ENCODE measurements at places on chromosomes 4 and X.

GRCh38 chr4:37891260-37892159, 626 bp downstream of the TBC1D1 start:
- DNase-seq, result peak; percentile 64

DNA sequence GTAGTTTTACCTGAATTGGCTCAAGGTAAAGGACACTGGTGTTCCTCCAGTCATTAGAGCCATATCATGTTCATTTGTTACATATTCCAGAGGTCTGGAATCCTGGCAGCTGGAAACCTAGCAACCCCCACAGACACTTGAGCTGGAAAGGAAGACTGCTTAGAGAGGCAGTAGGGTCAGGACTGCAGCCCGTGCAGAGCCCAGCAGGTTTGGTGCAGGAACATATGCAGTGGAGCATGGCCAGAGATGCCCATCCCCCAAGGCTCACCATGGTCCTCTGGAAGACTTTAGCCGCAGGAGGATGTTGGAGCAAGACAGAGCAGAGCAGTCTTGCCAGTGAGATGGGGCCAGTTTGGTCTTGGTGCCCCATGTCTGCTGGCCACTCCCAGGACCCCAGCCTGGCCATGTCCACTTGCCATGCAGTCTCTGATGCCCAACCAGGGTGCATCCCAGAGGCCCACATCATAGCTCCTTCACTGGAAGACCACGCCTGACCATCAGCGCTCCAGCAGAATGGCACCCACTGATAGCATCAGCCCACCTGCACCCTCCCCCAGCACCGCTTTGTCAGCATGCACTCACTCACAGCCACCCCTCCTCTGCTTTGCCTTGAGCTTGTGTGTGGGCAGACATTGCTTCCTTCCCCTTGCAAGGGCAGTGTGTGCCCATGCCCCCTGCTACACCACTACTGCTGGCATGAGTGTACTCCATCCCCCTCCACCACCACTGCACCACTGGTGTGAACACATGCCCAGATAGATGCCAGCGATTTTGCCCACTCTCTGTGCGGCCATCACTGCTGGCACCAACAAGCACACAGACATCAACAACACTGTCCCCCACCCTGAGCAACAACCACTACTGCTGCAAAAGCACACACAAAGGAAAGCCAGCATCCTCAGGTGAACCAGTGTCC, 190.3 kb upstream of the SPOCK3 start:
- DNase-seq, result no peak

- no peak for DNase-seq
Measured at GRCh38 chrX:130171446-130172126, at the start of gene RAB33A. Gene RAB33A, plus strand, starts transcription at chrX:130171962. Its CDS starts 101 bp downstream, at chrX:130172063.

DNA sequence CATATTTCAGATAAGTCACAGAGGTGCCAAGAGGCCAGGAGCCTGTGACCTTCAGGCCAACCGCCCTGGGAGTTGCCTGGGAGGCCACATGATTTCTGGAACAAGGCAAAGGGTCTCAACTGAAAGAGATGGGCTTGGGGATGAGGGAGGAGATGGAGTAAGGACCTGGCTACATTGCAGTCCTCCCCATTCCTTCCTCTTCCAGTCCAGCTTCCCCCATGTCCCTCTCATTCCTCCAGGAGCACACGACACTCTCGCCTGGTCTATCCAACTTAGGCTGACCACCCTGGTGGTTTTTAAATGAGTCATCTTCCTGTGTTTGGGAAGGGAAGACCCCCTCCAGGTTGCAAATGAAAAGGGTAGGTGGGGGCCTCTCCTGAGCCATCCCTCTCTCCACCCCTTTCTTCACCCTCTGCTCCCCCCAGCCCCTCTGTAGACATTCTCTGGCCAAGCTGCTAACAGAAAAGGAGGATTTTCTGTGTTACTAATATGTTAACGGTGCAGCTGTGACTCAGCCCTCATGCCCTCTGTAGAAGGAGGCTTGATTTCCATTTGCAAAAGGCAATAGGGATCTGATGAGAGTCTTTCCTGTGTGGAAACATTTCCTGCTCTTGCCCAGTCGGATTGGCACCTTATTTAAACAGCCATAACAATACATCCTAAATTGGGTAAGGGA, 79.2 kb downstream of the RTL5 start:
- DNase-seq, result no peak

- no peak for DNase-seq
Measured at GRCh38 chr4:17309567-17310268, 202.2 kb downstream of the QDPR start.

GRCh38 chr4:126799416-126799815, 833.3 kb upstream of the INTU start:
- DNase-seq, result no peak

GRCh38 chrX:109830157-109830703, 97.2 kb upstream of the ACSL4 start:
- DNase-seq, result no peak

DNA sequence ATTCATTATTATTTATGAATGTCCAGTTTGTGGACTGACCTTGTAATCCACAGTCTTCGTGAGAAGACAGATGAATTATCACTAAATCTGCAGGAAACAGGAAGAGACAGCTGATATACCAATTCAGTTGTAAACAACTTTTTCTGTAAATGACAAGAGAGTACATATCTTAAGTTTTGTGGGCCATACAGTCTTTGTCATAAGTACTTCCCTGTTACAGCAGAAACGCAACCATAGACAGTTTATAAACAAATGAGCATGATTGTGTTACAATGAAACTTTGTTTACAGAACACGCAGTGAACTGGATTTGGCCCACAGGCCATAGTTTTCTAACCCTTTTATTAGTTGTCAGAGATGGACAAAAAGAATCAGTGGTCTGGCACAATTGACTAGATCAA, 443.4 kb downstream of the PDGFC start:
- no peak for DNase-seq

DNA sequence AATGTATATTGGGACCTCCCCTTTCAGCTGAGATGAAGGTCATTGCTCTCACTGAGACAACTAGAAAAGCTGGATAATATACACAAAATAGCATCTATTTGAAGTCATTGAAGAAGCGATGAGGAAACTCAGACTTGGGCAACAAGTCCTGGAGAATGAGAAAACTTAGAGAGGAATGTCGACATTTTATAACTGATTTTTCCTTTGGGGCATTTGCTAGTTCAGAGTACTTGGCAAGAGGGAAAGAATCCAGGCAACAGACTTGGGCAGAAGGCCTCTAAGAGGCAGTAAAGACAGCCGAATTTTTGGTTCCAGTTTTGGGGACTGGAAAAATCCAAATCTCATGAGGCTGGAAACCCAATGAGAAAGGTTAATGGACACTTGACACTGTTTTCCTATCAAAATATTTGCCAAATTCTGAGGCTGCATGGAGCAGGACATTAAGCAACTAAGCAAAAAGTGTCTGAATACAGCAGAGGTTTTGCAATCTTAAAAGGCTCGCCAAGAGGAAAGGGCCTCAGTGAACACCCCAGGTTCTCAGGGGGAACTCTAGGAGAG, 21.0 kb upstream of the ANXA5 start:
- no peak for DNase-seq

DNA sequence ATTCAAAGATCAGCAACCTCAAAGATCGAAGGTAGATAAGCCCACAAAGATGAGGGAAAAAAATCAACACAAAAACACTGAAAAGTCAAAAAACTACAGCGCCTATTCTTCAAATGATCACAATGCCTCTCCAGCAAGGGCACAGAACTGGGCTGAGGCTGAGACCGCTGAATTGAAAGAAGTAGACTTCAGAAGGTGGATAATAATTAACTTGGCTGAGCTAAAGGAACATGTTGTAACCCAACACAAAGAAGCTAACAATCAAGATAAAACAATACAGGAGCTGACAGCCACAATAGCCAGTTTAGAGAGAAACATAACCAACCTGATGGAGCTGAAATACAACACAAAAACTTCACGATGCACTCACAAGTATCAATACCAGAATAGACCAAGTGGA, 231.1 kb downstream of the STPG2 start:
- no peak for DNase-seq

GRCh38 chr4:17846266-17846665, 35.5 kb downstream of the NCAPG start:
- no peak for DNase-seq

- no peak for DNase-seq
Measured at GRCh38 chr4:26048950-26049349, 134.9 kb downstream of the SMIM20 start.

DNA sequence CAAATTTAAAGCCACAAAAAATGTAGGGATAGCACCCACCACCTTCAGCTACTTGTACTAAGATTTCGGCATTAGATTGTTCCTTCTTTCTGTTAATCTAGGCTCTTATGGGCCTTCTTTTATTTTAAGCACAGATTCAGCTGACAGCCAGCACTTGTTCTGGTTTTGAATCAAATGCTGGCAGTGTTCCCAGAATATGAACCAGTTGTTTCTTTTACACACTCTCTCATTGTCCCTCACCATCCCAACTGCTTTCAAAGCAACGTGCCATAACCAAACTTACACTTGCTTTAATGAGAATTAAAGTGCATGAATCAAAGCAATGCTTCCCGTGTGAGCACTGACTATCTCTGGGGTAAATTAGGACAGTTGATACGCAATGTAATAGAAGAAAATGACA, 744.5 kb upstream of the FAM241A start:
- DNase-seq, result peak; percentile 34

DNA sequence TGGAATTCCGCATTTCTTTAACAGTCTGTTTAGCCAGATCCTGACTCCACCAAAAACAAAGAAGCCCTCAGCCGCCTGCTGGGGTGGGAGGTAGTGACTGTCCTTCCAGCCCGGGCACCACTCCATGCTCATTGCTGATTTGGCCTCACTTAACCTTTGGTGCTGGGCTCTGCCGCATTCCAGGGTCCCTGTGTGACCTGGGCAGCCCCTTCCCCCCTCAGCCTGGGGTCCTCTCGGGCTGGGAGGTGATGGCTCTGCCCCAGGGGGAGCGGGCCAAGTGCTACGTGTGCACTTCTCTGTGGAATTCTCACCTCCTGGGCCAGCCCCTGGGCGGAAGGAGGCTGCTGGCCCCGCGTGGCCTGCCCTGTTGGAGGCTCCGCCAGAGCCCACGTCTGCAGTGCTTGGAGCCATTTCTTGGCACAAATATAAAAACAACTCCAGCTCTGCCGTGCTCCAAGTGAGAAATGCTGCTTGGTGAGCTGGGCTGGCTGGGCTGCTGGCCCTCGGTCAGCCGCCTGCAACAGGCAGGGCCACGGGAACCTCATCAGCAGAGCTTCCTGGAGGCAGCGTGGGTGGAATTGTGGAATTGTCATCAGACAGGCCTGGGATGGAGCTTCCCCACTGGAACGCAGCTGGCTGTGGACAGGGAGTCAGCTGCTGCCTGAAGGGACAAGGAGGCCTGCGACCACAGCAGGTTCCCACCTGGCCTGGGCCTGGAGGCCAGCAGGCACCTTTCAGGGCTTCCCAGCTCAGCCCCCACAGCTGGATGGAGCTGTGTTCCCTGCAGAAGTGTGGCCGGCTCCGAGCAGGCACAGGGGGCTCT, 66.0 kb downstream of the TRMT44 start:
- no peak for DNase-seq

- DNase-seq, result peak; percentile 48
Measured at GRCh38 chrX:153953342-153953830, 8.9 kb upstream of the RENBP start.

DNA sequence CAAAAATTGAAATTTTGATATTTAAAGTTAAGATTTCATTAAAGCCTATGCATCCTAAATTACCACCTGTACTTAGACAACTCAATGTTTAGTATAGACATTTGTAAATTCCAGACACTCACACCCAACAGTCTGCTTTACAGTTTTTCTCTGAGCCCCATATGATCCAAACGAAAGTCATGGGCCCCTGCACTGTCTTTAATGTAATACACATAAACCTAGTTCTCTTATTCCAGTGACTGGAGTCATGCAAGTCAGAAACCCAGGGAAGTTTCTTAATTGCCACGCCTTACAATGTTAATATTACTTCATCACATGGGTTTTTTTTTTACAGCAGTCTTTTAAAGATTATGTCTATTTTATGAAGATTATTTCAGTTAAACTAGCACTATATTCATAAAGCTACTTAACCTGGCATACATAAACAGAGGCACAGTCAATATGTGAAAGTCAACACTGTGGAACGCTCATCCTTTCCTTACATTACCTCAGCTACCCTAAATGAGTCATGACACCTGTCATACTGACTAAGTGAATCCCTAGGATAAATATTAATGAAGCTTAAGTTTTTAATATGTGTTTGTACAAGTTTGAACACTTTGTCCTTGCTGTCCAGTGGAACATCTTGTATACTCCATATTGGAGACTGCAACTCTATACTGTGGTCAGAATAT, 67.7 kb upstream of the H2AZ1 start:
- DNase-seq, result no peak

DNA sequence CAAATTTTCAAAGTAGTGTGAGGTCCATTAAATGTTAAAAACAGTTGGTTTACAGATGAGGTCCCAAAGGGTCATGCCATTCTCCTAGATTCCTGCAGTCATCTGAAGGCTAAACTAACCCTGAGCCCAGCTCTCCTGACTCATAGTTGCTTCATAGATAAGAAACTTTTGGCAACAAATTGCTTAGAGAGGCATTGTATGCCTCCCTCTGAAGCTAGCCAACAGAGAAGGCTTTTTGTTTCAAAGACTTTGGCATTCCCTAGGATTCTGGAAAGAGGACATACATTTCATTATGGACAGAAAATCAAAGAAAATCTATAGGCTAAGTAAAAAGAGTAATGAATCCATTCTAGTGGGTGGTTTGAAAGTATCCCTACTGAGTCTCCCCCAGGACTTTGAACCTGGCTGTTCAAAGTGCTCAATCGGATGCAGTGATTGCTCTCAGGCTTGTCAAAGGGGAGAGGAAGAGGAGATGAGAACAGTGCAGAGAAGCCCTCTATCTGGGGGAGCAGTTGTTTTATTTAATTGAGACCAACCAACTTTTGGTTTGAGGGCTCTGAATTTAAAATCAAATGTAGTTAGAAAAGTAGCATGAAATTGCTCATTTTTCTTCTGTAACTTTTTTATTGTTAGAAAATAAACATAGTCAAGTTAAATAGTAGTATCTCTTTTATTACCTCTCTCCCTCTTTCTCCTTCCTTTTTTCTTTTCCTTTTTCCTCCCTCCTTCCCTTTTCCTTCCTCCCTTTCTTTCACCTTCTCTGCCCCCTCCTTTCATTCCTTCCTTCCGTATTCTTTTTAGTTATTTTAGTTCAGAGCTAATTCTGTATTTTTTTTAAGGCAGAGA, 72.3 kb upstream of the ZNF518B start:
- DNase-seq, result no peak

DNA sequence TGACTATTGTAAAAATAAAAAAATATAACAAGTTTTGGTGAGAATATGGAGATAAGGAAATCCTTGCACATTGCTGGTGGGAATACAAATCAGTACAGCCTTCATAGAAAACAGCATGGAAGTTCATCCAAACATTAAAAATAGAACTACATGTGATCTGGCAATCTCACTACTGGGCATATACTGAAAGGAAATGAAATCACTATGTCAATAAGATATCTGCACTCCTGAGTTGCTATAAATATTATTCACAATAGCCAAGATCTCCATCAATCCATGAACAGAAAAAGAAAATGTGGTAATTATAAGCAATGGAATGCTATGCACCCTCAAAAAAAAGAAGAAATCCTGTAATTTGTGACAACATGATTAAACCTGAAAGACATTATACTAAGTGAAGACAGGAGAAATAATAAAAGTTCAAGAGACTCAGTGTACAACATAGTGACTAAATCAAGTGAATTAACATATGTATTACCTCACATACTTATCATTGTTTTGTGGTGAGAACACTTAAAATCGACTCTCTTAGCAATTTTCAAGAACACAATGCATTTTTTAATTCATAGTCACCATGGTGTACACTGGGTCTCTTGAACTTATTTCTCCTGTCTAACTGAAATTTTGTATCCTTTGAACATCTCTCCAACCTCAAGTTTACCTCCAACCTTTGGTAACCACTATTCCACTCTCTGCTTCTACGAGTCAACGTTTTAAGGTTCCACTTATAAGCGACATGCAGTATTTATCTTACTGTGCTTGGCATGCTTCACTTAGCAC, 1703.7 kb upstream of the AGA start:
- no peak for DNase-seq
